ENCODE measurements at places on chromosomes 1 and 21. TPM values are rescaled to one million over a fixed set of nuclear protein-coding genes. Genes with fewer than 3 reads are reported as not detected.

Gene PTGER3
- total RNA-seq = 0.52 TPM

Gene CADM3
- total RNA-seq = 12.5 TPM

Gene DFFB
- total RNA-seq = 3.2 TPM

Gene MCOLN2
- 0.90 TPM for total RNA-seq

Gene FNDC5
- total RNA-seq = 68.3 TPM

Gene GUCA2A
- total RNA-seq = not detected

Gene CENPL
- total RNA-seq = 4.2 TPM

Gene LIPI
- total RNA-seq = not detected

Gene UBXN10
- 2.7 TPM for total RNA-seq

Gene HENMT1
- 0.55 TPM for total RNA-seq

Gene BACE2
- 23.7 TPM for total RNA-seq

Gene TCHH
- 0.12 TPM for total RNA-seq

Gene FCRL1
- not detected for total RNA-seq

Gene SLC6A9
- 1.0 TPM for total RNA-seq

Gene HES2
- not detected for total RNA-seq

Gene HMGCS2
- 12.4 TPM for total RNA-seq

Gene LRRC47
- 31.7 TPM for total RNA-seq

Gene BARHL2
- not detected for total RNA-seq

Gene CRYAA
- not detected for total RNA-seq

Gene TMEM234
- 8.9 TPM for total RNA-seq

Gene FLG
- not detected for total RNA-seq

Gene GBP2
- 22.1 TPM for total RNA-seq

Gene SERPINC1
- total RNA-seq = not detected

Gene AJAP1
- 0.04 TPM for total RNA-seq

Gene CR1L
- total RNA-seq = not detected

Gene LMX1A
- total RNA-seq = not detected

Gene KCNJ6
- total RNA-seq = not detected

Gene ESRRG
- total RNA-seq = 38.5 TPM

Gene LCE1E
- not detected for total RNA-seq

Gene ARHGEF16
- total RNA-seq = 1.5 TPM

Gene DSTYK
- 6.7 TPM for total RNA-seq

Gene CHI3L1
- total RNA-seq = 0.85 TPM

Gene CELA3A
- total RNA-seq = not detected

Gene TRNP1
- 72.5 TPM for total RNA-seq

Gene FBLIM1
- total RNA-seq = 124 TPM

Gene SLC27A3
- 20.1 TPM for total RNA-seq

Gene PDPN
- total RNA-seq = 17.3 TPM

Gene CD5L
- 0.19 TPM for total RNA-seq
